Occipital lobe (tissue), 3 donors: ENCODE measurements at places on chromosomes 3 and 15. TPM values are rescaled to one million over a fixed set of nuclear protein-coding genes. Genes with fewer than 3 reads are reported as not detected.

The GOLGA8T gene
- total RNA-seq, result 0.16 TPM

The SLC22A14 gene
- 0.31 TPM for total RNA-seq

The PP2D1 gene
- total RNA-seq, result not detected

The AKAP13 gene
- 142 TPM for total RNA-seq

The ITPKA gene
- 0.31 TPM for total RNA-seq

The APOD gene
- total RNA-seq, result 3.6 TPM

The TRAIP gene
- 2.2 TPM for total RNA-seq

The RPS17 gene
- total RNA-seq, result 1,719 TPM

The RNU5B-1 gene
- not detected for total RNA-seq

The SERPINI2 gene
- 2.0 TPM for total RNA-seq

The WDR93 gene
- 0.31 TPM for total RNA-seq

The TBC1D2B gene
- total RNA-seq, result 12.3 TPM

The ADCY5 gene
- total RNA-seq, result 30.7 TPM

The TGM5 gene
- total RNA-seq, result not detected

The MAP2K1 gene
- 26.4 TPM for total RNA-seq

The CIB2 gene
- 18.4 TPM for total RNA-seq

The SLC24A5 gene
- not detected for total RNA-seq

The SLC51A gene
- not detected for total RNA-seq

The ESYT3 gene
- total RNA-seq, result 0.31 TPM

The SLITRK3 gene
- total RNA-seq, result 6.6 TPM

The CHRNA7 gene
- 4.4 TPM for total RNA-seq

The EDC3 gene
- 12.9 TPM for total RNA-seq

The ZNF660 gene
- total RNA-seq, result 14.3 TPM

The COL6A5 gene
- under 0.01 TPM for total RNA-seq

The PSTPIP1 gene
- total RNA-seq, result 0.62 TPM

The IL17RB gene
- total RNA-seq, result 2.2 TPM

The CKMT1B gene
- total RNA-seq, result 6.7 TPM

The C3orf18 gene
- total RNA-seq, result 13.6 TPM

The SLC38A3 gene
- total RNA-seq, result 5.0 TPM

The FRMD5 gene
- total RNA-seq, result 29.2 TPM

The PIGBOS1 gene
- total RNA-seq, result 6.4 TPM

The MKRN2OS gene
- not detected for total RNA-seq

The GOLGA8M gene
- total RNA-seq, result not detected

The IL16 gene
- 0.62 TPM for total RNA-seq

The SERPINI1 gene
- total RNA-seq, result 123 TPM

The CNTN4 gene
- 56.9 TPM for total RNA-seq

The TNIK gene
- total RNA-seq, result 76.7 TPM

The CFAP161 gene
- 2.7 TPM for total RNA-seq

The CFAP100 gene
- total RNA-seq, result 2.0 TPM

The CSTA gene
- total RNA-seq, result not detected

The AMT gene
- total RNA-seq, result 0.62 TPM

The ZNF80 gene
- total RNA-seq, result not detected

The ALS2CL gene
- 3.9 TPM for total RNA-seq

The RHOV gene
- total RNA-seq, result 10.8 TPM

The IQCH gene
- 2.8 TPM for total RNA-seq

The DNAH12 gene
- total RNA-seq, result 0.62 TPM

The ANKRD34C gene
- not detected for total RNA-seq

The GOLGA8S gene
- not detected for total RNA-seq

The TMEM212 gene
- total RNA-seq, result not detected

The SLC28A1 gene
- not detected for total RNA-seq

The LDHAL6B gene
- not detected for total RNA-seq

The TP53BP1 gene
- total RNA-seq, result 142 TPM

The NPRL2 gene
- total RNA-seq, result 19.0 TPM

The ADGRG7 gene
- total RNA-seq, result not detected

The MYZAP gene
- total RNA-seq, result 1.1 TPM

The MYL3 gene
- total RNA-seq, result not detected
